ENCODE measurements at places on chromosomes 2 and 18. TPM values are rescaled to one million over a fixed set of nuclear protein-coding genes. Genes with fewer than 3 reads are reported as not detected.

NETO1 gene
- total RNA-seq, result not detected

DIPK1C gene
- total RNA-seq, result not detected

KIF3C gene
- total RNA-seq, result 19.2 TPM

TACR1 gene
- total RNA-seq, result not detected

CXCR1 gene
- total RNA-seq, result not detected

REEP1 gene
- 0.29 TPM for total RNA-seq

SPDYA gene
- total RNA-seq, result 2.7 TPM

RASGRP3 gene
- 42.4 TPM for total RNA-seq

SPEG gene
- total RNA-seq, result 0.80 TPM

TGFA gene
- 0.66 TPM for total RNA-seq

COBLL1 gene
- 30.2 TPM for total RNA-seq

DYNAP gene
- not detected for total RNA-seq

NPHP1 gene
- 6.1 TPM for total RNA-seq

ALKAL2 gene
- not detected for total RNA-seq

SLC4A3 gene
- 0.13 TPM for total RNA-seq

FIGN gene
- total RNA-seq, result 6.5 TPM

ANKRD44 gene
- 15.8 TPM for total RNA-seq

POTEJ gene
- not detected for total RNA-seq

CHRND gene
- total RNA-seq, result not detected

COPS7B gene
- 29.3 TPM for total RNA-seq

ARHGEF33 gene
- 0.14 TPM for total RNA-seq

REG1B gene
- total RNA-seq, result not detected

MBP gene
- total RNA-seq, result 0.40 TPM

ALK gene
- not detected for total RNA-seq

TUBB8B gene
- total RNA-seq, result not detected

C2orf92 gene
- total RNA-seq, result 3.5 TPM

CPO gene
- total RNA-seq, result not detected

DNAJC5G gene
- total RNA-seq, result not detected

SLC8A1 gene
- 7.0 TPM for total RNA-seq

COL6A3 gene
- total RNA-seq, result 0.72 TPM

BOK gene
- 35.9 TPM for total RNA-seq

CYP27A1 gene
- 4.1 TPM for total RNA-seq

REG3G gene
- not detected for total RNA-seq

PJVK gene
- total RNA-seq, result 0.80 TPM

NTSR2 gene
- total RNA-seq, result not detected

GALNT1 gene
- 359 TPM for total RNA-seq

SP140L gene
- 25.9 TPM for total RNA-seq

RFTN2 gene
- total RNA-seq, result 6.5 TPM

FBXO15 gene
- total RNA-seq, result not detected

SCN7A gene
- not detected for total RNA-seq

ADAM23 gene
- 11.2 TPM for total RNA-seq

NCKAP1 gene
- total RNA-seq, result 301 TPM

LIPT1 gene
- 7.8 TPM for total RNA-seq

RAD51AP2 gene
- not detected for total RNA-seq
